ENCODE measurements at places on chromosomes 16 and 17.
A peak's percentile ranks its signal among the peaks of the same experiment; 100 is the strongest.

GRCh38 chr16:56143666-56144065, 47.6 kb upstream of the GNAO1 start:
- DNase-seq: no peak

GRCh38 chr17:21004016-21004930, 38.5 kb downstream of the USP22 start:
- DNase-seq: no peak

- no peak for DNase-seq
Measured at GRCh38 chr17:50211249-50212120, 10.1 kb upstream of the COL1A1 start.

DNA sequence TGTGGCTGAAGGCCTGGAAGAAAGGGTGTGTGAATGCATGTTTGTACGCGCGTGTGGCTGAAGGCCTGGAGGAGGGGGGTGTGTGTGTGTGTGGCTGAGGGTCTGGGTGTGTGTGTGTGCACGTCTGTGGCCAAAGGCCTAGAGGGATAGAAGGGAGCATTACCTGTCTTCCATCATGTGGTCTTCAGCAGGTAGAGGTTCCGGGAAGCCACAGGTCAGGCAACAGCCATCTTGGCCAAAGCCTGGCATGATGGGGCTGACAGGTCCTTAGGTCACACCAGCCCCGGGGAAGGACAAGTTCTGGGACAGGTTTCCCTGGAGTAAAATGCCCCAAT, 5.2 kb downstream of the LITAFD start:
- no peak for DNase-seq

DNA sequence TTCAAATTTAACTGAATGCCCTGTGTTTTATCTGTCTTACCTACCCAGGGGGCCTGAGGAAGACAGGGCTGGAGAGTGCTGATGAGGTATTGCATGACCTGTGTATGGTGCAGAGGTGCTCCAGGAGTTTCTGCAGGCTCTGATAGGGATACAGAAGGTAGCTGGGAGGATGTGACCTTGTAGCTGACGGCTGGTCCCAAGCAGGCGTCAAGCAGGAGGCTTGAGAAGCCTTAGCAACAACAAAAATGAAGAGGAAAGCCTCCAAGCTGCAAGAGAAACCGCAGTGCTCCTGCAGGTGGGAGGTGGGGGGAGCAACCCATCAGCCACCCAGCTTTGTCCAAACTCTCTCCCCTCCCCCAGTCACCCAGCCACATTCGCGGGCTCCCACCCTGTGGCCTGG, 40.4 kb downstream of the LAT start:
- no peak for DNase-seq

GRCh38 chr17:21149621-21150020, 22.9 kb downstream of the DHRS7B start:
- DNase-seq: peak; percentile 14

DNA sequence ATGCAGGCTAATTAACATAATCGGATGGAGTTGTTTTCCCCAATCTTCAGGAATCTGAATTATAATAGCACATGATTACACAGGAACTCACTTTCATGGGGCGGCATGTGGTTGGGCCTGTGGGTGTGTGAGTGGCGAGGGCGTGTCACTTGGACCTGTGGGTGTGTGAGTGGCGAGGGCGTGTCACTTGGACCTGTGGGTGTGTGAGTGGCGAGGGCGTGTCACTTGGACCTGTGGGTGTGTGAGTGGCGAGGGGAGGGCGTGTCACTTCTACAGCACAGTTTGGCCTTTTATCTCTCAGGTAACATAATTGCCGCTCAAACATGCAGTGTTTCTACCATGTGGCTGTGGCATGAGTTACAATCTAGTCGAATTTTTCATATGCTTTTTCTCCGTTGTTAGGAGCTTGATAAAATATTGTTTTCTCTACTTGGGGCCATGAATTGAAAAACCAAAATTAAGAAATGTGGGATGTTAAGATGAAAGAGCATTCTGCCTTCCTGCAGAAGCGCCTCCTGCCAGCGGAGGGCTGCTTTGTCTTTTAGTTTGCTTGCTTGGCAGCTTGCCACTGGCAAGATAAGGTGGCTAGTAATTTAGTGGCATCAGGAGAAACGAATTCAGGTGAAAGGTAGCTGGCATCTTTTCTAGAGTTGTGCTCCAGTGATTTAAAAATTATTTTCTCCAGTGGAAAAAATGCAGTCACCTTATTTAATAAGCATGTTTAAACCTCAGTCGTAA, 36.2 kb downstream of the USP10 start:
- no peak for DNase-seq

GRCh38 chr17:74424657-74425056, 7.2 kb upstream of the GPRC5C start:
- DNase-seq: no peak

DNA sequence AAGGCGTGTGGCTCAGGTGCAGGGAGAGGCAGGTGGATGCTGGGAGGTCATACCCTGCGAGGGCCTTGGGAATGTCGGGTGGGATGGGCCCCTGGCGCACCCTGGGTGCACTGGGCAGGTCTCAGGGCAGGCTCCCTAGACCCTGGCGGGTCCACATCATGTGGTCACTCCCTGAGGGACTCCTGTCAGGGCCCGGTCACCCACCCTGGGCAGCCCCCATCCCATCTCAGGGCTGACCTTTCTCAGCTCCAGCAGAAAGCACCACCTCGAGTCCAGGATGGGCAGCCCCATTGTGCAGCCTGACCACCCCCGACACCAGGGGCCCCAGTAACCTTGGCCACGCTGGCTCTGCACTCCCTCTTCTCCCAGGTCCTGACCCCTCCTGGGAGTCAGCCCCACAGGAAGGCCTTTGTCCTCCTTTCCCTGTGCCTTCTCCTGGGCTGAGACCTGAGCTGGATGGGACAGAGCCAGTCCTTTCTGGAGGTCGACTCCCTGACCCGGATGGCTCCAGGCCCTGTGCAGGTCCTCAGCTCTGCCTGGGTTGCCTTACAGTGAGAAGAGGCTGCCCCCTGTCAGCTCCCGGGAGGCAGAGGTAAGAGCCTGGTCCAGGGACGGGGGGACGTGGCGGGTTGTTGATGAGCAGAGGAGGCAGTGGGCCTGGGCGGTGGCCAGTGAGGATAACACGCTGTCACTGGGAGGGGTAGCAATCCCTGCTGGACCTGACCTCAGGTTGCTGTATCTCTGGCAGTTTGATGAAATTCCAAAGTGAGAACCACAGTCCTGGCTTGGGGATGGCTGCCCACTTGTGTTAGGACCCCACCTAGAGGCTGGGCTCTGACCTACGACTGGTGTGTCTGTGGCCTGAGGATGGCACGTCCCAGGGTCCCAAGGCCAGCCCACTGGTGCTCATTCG, 77.9 kb downstream of the GOSR1 start:
- no peak for DNase-seq

DNA sequence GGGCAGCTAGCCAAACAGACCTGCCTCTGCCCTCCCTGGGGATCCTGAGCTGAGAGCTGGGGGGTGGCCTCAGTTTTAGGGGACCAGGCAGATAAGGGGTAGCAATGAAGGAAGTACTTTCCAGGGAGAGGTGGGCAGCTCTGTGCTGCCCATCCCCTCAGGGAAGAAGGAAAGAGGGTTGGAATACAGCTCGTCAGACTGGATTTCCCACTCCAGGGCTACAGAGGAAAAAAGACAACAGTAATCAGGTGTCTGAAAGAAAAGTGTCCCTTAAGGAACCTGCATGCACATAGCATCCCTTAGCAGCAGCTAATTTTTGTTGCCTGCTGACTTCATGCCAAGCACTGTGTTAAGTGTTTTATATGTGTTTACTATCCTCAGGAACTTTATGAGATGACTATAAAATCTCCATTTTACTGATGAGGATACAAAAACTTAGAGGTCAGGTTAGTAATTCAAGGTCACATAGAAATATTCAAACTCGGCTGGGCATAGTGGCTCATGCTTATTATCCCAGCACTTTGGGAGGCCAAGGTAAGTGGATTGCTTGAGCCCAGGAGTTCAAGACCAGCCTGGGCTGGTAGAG, 3.2 kb upstream of the MRPL58 start:
- DNase-seq: no peak

DNA sequence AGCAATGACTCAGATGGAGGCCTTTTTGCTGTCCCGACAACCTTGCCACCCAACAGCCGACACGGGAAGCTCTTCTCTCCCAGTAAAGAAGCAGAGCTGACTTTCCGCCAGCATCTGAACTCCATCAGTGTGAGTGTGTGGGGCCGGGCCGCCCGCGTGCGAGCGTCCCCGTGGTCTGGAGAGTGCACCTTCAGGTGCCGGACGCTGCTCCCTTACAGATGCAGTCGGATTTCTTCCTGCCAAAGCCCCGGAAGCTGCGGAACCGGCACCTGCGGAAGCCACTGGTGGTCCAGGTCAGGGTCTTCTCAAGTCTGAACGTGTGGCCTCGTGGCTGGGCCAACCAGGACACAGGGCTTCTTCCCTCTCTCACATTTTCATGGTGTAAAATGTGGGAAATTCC, 15.5 kb upstream of the JPT2 start:
- no peak for DNase-seq

DNA sequence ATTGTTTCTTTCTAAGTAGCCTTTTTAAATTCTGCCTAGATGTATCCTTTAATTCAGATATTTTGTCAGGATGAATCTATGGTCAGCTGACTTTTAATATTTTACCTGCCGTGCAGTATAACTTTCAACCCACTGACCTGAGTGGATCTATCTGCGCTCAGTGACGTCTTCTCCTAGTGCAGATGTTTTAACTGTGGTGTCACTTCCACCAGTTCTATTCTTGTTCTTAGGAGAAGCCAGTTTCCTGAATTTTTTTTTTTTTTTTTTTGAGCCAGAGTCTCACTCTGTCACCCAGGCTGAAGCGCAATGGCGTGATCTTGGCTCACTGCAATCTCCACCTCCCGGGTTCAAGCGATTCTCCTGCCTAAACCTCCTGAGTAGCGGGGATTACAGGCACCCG, 5.0 kb upstream of the TM4SF5 start:
- no peak for DNase-seq

DNA sequence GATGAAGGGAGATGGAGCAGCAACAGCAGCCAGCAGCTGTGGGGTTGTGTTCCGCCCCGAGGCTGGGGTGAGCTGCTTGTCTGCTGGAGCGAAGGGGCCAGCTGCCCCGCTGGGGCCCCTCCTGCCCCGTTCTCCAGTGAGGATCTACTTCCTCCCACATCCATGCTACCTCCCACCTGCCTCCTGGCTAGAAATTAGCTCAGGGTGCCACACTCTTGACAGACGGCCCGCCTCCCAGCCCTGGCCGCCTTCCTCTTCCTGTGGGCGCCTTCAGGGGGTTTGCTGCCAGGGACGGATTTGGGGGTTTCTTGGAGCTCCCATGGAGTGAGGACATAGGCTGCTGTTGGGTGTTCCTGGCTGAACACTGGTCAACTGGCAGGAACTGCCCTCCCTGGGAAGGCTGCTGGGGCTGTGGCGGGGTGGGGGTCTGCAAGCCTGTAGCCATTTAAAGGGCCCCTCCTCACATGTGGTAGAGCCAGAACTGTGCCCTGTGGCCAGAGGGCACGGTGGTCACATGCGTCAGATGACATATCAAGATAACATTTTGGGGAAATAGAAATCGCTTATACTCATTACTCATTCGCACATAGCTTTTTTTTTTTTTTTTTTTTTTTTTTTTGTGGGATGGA, 13.1 kb downstream of the TBC1D24 start:
- peak; percentile 77 for DNase-seq

GRCh38 chr16:8634991-8635736, 13.7 kb downstream of the METTL22 start:
- DNase-seq: no peak

DNA sequence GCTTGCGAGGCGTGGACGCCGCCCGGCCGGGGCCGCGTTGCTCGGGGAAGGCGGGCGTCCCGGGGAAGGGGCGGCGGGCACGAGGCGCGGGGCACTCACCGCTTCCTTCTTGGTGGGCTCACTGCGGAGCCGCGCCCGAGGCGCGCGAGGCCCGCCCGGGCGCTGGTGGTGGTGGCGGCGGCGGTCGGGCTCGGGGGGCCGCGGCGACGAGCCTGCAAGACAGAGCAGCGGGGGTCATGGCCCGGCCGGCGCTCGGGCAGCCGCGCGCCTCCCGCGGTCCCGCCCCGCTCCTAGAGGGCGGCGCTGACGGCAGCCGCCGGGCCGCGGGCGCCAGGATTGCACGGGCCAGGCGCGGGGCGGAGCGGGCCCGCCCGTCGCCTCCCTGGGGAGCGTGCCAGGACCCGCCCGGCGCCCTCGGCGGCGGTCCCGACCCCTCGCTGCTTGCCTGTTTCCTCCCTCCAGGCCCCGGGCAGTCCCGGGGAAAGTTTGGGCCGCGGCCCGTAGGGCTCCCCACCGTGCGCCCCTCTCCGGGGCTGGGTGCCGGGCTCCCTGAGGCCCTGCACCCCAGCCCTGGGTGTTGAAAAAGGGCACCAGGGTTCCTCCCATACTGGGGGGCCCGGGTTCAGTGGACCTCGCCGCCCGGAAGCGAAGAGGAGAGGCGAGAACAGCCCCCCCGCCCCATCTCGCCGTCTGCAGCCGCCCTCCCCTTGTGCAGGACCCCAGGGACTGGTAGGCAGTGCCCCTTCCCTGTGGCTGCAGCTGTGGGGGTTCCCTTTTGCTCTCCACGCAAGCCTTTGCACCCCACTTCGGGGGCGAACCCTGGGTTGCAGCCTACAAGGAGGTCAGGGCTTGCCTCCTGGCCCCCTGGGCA, at the start of gene C16orf74:
C16orf74 (minus strand) TSS at position 270 of the 871 bp plus-strand sequence. CDS start 15,879 bp downstream, outside the sequence.
- DNase-seq: no peak

DNA sequence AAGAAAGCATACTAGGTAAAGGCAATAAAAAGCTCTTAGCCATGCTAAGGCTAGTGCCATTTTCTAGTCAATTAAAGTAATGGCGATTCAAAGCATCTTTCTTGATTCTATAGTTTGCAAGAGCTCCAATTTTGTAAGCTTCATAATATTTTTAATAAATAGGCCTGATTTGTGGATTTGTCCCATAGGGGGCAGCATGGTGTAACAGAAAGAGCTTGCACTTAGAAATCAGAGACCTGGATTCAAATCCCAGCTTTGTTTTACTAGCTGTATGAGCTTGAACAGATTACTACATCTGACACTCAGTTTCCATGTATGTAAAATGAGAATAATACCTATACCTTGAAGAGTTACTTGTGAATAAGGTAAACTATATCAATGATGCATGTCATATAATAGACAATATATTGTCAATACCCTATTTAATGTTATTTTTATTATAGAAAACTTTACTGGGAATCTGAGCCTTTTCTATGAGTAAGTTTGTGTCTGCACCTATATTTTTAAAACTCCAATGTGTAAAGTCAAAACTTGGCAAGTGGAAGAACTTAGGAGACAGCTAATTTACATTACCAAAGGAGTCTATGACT, 93.6 kb upstream of the NOG start:
- DNase-seq: peak; percentile 64

DNA sequence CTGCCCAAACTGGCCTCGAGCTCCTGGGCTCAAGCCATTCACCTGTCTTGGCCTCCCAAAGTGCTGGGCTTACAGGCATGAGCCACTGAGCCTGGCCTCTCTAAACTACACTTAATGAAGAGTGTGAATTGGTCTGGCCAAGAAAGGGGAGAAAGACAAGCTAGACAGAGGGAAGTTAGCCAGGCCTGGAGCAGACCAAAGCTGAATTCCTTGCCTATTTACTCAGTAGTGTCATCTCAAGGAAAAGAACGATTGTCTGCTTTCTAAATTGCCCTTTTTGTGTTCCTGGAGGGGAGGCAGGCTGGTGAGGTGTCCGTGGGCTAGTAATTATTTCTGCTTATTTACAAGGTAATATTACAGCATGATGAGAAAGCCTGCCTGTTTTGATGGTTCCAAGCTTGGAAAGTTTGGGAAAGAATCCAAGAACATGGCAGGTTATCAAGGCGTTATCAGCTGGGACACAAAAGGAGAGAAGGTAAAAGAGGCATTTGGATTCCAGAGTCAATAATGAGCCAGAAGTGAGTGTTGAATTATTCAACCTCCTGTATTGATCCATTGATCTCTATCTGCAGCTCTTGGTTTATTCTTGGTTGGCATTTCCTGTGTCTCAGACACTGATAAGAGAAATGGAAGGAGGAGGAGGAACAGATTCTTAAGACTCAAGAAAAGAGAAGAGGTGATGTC, 6.3 kb upstream of the CBFB start:
- DNase-seq: peak; percentile 18
